ENCODE measurements at places on chromosomes 4 and X.
A peak's percentile ranks its signal among the peaks of the same experiment; 100 is the strongest.

DNA sequence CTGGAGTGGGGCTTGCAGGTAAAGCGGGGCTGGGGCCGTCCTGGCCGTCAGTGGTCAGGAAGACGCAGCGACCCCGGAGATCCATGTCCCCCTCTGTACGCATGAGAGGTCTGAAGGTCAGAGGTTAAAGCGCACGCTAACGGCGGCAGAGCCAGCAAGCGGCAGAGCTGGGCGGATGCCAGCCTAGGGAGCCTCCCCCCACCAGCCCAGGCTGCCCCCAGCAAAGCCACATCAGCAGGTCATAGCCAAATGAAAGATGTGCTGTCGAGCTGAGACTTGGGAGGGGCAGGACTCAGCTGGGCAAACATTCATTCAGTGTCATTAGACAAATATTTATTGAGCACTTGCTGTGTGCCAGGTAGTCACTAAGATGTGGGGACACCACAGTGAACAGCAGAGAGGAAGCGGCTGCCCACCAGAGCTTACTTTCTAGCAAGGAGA lies 593 bp upstream of the JAKMIP1 start:
- no peak for DNase-seq

- no peak for DNase-seq
Observed at GRCh38 chr4:164239976-164240375, 514.0 kb upstream of the SMIM31 start.

GRCh38 chr4:164116286-164116685 lies 621.8 kb downstream of the TMA16 start:
- peak; percentile 2 for DNase-seq

DNA sequence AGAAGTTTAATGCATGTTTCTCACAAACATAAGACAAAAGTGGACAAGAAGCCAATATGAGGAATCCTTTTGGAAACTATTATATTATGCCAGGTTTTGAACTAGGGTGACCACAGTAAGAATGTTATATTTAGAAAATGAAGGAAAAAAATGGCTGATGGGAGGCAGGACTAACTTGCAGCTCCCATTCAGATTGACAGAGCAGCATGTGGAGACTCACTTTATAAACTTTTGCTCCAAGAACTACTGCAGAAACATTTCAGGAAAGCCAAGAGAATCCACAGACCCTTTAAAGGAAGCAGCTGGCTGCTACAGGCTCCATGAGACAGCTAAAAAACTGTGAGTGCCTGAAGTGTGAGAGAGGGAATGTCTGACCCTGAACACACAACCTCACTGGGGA lies 738.6 kb upstream of the GRIA3 start:
- no peak for DNase-seq

DNA sequence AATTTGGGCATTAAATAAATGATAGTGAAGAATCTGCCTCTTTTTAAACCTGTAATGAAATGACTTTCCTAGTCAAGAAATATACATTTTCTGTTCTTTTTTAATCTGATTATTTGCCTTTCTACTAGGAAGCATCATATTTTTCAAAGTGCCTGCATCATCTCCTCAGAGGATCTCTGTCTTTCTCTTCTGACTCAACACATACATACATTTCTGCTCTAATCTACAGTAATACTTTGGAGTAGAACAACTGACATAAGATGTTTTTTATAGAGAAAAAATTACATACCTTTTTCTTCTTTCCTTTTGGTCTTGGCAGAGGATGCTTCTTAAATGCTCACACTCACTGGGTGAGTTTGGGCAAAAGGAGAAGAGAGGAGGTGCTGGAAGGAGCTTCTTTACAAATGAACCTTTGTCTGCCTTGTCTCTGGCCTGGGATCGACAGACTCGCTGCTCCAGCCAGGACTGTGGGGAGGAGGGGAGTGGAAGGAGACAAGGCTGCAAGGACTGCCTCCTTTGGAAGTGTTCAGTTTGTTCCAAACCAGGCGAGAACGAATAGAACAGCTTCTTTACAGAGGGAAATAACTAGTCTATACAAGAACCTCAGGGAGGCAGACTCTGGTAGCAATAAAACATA lies at the start of gene SCRG1:
Gene SCRG1 (minus strand): TSS at position 338 of the 637 bp plus-strand sequence. CDS start 7,702 bp downstream, outside the sequence.
- DNase-seq, result peak; percentile 62

DNA sequence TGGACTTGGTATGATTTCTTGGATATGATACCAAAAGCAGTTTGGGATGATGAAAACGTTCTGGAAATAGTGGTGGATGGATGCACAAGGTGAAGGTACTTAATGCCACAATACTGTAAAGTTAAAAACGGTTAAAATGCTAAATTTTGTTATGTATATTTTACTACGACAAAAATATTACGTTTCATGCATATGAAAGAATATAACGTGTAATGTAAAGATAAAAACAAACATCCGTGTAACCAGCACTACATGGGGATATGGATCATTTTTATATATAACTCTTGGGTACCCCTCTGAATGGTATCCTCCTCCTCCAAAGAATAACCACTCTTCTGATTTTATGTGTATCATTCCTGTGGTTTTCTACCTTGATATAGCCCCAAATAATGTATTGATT lies 862 bp upstream of the CENPU start:
- no peak for DNase-seq

- DNase-seq, result no peak
Observed at GRCh38 chr4:90240333-90240732, 113.1 kb downstream of the CCSER1 start.

- no peak for DNase-seq
Observed at GRCh38 chrX:11531226-11531625, 134.5 kb downstream of the ARHGAP6 start.

GRCh38 chr4:180618396-180618795 lies 1624.8 kb upstream of the TENM3 start:
- no peak for DNase-seq

- no peak for DNase-seq
Observed at GRCh38 chrX:97797076-97797475, 913.4 kb downstream of the RPA4 start.

- no peak for DNase-seq
Observed at GRCh38 chr4:151204925-151205524, 71.9 kb upstream of the PRSS48 start.

- DNase-seq, result no peak
Observed at GRCh38 chr4:103773691-103774231, 54.0 kb upstream of the TACR3 start.

GRCh38 chr4:11805842-11806241 lies 377.1 kb upstream of the HS3ST1 start:
- no peak for DNase-seq

DNA sequence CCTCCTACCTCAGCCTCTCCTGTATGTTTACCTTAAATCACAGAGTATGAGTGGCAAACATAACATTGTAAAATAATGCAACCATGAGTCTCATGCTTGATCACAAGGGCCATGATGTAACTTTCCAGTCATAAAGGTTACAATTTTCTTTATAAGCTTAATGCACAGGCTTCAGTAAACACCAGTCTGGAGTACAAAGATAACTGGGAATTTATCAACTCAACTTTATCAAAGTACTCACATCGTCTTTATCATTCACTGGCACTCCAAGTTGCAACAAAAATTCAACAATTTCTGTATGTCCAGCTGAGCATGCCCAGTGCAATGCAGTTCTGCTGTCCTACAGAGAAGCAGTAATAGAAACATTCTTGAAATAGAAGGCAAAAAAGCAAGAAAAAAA lies 2.8 kb downstream of the PSMD10 start:
- DNase-seq, result no peak

- DNase-seq, result no peak
Observed at GRCh38 chr4:7658341-7659204, 223.8 kb upstream of the PSAPL1 start.

DNA sequence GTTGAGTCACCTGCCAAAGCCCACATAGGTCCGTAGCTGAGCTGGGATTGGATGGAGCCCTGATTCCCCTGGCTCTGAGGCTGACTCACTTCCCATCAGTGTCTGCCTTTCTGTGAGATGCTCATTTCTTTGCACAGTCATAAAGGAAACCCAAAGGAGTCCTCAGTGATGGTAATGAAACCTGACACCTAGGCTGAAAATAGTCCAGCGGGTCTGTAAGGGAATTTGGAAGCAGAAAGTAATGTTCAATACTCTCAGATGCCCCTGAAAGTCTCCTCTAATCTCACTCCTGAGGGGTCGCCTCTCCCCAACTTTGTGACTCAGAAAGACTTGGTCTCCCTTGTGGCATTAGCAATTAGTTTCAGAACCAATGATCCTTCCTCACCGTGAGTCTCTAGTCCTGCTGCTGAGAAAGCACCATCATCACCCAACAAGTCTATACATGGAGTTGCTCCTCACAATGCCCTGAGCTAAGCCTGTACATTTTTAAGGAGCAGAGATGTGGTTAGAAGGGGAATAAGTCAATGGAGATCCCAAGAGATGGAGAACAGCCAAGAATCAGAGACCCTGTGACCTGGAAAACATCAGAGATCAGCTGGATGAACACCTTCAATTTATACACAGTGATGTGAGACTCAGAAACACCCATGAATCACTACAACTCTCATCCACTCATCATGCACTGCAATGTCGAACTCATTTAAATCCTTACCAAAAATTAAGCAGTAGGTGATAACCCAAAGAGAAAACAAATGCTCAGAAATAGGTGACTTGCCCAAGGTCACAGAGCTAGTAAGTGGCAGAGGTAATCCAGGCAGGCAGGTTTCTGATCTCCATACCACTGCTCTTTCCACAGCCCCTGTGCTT lies 219.0 kb upstream of the CPEB2 start:
- no peak for DNase-seq

DNA sequence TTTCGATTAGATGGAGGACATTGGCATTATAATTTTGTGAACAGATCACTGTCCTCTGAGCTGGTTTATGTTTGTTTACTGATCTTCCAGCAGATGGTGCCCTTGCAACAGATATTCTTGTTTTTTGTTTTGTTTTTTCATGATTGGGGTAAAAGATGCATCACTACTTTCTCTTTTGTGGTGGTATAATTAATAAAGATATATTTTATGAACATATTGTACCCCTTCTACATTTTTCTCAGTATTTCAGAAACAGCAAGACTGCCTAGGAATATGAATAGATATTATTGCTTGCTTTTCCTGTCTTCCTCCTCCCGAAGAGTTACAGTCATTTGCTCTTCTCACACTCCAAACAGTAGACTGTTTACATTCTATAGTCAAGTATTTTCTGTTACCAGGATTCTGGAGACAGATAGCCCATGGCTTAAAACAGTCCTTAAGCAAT lies 905.2 kb downstream of the TRAM1L1 start:
- DNase-seq, result no peak

DNA sequence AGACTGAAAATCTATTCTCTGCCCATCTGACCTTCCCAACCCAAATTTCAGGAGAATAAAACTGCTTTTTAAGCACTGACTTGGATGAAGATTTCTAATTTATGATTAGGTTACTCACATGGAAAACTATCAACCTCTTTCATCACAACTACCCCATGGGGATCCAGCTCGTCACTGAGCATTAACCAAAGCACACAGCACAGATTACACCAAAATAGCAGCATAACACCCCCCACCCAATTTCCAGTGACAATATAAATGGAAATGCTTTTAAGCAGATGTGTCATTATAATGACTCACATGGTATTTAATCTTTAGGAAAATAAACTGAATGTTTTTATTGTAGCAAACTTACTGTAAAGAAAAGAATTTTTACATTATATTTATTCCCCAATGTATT lies 9.7 kb downstream of the SERTM2 start:
- DNase-seq, result no peak

DNA sequence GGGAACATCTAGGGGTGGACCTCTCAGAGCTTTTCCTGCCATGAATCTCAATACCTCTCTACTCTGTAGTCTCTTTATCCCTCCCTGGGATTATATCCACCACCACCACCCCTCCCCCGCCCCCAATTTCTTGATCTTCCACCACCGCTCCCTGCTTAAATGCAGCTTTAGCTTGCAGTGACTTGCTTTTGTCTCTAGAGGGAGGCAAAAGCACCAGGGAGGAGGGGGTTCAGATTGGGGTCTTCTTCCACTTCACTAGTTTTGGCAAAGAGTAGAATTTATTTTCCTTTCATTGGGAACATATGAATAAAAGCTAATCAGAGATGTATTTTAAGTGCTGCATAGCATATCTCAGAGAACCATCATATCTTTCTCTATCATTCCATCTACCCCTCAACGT lies 5.5 kb downstream of the ARHGAP36 start:
- no peak for DNase-seq

DNA sequence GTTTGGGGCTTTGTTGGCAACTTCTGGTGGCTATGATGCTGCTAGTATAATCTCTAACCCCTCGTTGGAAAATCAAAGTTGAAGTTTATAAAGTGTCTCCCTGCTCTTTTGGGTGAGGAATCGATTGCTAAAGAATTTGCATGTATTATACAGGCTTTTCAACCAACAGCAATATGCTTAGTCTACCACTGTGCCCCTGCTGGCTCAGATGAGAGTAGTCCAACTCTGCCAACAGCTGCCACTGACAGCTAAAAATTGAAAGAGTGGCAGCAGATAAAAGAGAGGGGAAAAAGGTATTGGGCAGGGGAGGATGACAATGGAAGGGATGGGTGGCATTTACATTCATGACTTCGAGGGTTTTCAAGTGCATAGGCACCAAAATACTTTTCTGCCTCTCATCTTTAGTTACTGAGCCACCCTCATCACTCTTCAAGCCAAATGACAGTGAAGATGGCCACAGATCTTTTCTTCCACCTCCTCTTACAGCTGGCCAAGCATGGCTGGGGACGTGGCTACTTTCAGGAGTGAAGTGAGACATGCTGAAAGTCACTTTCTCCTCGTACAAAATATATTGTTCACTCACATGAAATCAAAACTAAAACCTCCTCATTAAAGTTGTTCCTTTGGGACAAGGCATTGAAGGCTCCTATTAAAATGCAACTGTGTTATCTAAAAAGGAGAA lies 2.7 kb upstream of the GRIA3 start:
- DNase-seq, result no peak

DNA sequence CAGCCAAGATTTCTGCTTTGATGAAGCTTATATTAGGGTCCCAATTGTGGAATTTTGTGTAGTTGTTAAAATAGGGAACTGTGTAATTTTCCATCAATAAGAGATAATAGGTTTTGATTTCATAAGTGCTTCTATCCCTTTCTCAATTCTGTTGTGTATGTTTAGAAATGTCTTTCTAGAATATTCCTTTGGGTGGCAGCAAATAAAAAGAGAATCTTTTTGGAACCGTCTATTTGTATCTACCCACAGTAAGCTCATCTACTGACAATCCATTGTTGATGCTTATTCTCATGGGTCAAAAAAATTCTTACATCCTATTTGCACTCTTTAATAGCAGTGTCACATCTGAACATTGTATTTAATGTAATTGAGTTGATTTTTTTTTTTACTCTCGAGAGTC lies 61.7 kb downstream of the TMA16 start:
- DNase-seq, result no peak

DNA sequence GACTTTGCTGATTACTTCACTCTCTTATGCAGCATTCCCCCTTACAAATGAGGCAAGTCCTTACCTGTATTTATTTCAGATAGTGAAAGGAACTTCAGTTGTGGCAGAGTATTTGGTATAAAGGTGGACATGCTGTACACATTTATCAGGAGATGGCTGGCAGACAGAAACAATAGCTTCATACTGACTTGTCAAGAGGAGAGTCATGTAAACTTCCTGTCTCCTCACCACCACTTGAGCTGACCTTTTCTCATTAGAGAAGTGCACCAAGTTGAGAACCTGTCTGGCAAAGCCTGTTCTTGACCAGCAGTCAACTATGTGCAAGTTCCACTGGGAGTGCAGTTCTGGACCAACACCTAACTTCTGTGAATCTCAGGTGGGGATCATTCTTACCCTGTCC lies 80.8 kb downstream of the LARP1B start:
- DNase-seq, result no peak

GRCh38 chr4:71830497-71831190 lies 46.8 kb upstream of the GC start:
- no peak for DNase-seq
